ENCODE measurements at places on chromosomes 5 and 9. TPM values are rescaled to one million over a fixed set of nuclear protein-coding genes. Genes with fewer than 3 reads are reported as not detected.

The FREM1 gene
- 0.11 TPM for total RNA-seq

The SLC46A2 gene
- total RNA-seq, result not detected

The FAM151B gene
- total RNA-seq, result 4.6 TPM

The CBY3 gene
- not detected for total RNA-seq

The ROPN1L gene
- 0.37 TPM for total RNA-seq

The SARDH gene
- 13.7 TPM for total RNA-seq

The CARTPT gene
- not detected for total RNA-seq

The OLFM1 gene
- total RNA-seq, result 4.0 TPM

The ANKRD31 gene
- total RNA-seq, result 0.11 TPM

Data from uterine smooth muscle cell (primary cell).